ENCODE measurements at places on chromosomes 5 and 9. TPM values are rescaled to one million over a fixed set of nuclear protein-coding genes. Genes with fewer than 3 reads are reported as not detected.

- DNase-seq = no peak
Measured at GRCh38 chr5:147912011-147912410, 5.7 kb upstream of the C5orf46 start.

GRCh38 chr5:91146905-91147600 lies 236.1 kb downstream of the ARRDC3 start:
- no peak for DNase-seq

- DNase-seq = no peak
Measured at GRCh38 chr5:37891832-37892231, 52.0 kb upstream of the GDNF start.

DNA sequence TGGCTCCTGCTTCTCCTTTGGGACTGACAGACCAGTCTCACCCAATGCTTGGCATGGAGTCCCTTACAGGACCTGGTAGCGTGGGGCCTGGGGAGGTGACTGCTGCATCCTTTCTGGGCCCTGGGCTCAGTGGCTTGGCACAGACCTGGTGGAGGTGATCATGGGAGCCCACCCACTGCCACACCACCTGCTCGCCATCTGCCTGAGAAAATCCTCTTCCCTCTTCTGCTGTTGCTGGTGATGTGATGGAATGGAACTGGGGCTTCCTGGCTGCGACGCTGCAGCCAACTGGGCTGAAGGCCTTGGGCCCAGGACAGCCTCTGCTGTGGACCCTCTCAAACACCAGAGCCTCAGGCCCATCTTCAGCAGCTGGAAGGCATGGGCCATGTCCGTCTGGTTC lies 122.5 kb upstream of the PANK3 start:
- DNase-seq = no peak

- DNase-seq = no peak
Measured at GRCh38 chr9:6855860-6856259, 98.1 kb downstream of the KDM4C start.

- DNase-seq = no peak
Measured at GRCh38 chr5:34914671-34915138, 599 bp downstream of the RAD1 start.

DNA sequence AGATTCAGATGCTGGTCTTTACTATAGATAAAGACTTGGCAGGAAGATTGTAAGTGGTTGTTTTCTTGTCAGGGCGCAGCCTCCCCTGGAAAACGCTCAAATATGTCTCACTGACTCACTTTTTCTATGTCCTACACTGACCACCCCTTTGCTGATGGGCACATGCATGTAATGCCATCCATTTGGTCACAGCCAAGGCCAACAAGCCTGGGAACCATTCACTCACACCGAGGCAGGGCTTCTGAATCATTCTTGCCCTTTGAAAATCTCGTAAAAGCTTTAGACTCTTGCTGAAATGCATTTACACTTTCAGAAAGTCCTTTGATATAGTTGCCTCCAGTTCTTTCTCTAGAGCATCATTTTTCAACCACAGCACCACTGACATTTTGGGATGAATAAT lies 249.4 kb downstream of the ACTL7B start:
- no peak for DNase-seq

DNA sequence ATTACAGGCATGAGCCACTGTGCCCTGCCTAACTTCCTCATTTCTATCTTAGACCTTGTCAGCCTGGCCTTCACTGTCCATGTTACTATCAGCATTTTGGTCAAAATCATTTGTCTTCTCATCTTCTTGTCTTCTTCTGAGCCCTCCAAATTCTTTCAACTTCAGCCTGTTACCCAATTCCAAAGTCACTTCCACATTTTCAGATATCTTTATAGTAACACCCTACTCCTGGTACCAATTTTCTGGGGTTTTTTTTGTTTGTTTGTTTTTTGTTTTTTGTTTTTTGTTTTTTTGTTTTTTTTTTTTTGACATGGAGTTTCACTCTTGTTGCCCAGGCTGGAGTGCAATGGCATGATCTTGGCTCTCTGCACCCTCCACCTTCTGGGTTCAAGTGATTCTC lies 90.3 kb upstream of the LARP1 start:
- DNase-seq = no peak

DNA sequence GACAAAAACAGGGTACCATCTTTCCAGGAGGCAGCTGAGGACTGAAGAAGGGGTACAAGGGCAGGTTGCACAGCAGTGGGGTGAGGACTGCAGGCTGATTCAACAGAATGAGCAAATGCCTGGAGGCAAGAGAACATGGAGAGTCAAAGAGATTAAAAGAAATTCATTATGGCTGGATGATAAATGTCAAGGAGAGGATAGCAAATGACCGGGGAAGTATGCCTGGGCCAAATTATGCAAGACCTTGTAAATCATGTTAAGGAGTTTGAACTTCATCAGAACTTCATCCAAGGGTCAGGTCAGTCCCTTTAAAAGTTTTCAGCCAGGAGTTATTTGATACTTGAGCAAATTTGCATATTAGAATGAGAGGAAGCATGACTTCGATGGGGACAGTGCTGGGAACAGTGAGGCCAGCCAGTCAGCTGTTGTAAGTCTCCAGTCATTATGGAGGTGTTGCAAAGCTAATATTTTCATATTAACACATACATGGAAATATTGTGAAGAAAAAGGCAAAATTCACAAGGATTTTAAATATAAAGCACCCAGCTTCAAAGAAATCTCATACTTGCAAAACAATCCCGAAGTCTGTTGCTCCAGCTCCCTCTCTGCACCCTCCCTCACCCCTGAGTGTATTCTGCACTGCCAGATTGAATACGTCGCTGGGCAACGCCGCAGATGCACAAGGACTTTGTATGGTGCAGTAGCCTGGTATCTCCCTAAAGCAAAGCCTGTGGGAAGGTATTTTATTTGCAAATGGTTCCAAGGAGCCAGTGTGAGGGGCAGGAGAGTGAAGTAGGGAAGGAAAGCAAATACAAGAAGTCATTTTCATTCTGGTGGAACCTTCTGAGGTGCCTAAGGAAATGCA lies 509.8 kb upstream of the TLE4 start:
- no peak for DNase-seq

- DNase-seq = no peak
Measured at GRCh38 chr5:39970117-39970798, 545.5 kb upstream of the DAB2 start.

- no peak for DNase-seq
Measured at GRCh38 chr5:179303451-179304200, 41.6 kb downstream of the ADAMTS2 start.

DNA sequence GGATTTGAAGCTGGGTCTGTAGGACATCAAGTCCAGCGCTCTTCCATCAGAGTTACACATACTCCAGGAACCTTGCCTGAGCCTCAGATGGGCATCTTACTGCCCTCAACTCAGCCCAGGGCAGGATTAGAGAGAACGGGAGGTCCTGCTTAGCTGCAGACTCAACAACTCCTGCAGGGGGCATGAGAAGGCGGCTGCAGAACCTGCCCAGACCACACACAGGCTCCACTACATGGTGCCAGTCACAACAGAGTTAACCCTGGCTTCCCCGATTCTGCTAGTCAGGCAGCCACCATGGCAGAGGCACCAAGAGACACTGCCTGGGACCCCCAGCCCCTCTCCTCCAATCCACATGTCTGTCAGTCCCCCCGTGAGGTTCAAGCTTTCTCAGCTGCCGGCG lies 23.9 kb upstream of the CPLX2 start:
- no peak for DNase-seq

GRCh38 chr9:130172161-130172857 lies at the start of gene NCS1:
TSS of gene NCS1 (plus strand) at chr9:130172404. CDS start at chr9:130172664, 260 bp downstream.
- DNase-seq = no peak

- no peak for DNase-seq
Measured at GRCh38 chr9:70539526-70539925, 125.1 kb upstream of the KLF9 start.

- no peak for DNase-seq
Measured at GRCh38 chr5:125120012-125120411, 373.6 kb upstream of the ZNF608 start.

DNA sequence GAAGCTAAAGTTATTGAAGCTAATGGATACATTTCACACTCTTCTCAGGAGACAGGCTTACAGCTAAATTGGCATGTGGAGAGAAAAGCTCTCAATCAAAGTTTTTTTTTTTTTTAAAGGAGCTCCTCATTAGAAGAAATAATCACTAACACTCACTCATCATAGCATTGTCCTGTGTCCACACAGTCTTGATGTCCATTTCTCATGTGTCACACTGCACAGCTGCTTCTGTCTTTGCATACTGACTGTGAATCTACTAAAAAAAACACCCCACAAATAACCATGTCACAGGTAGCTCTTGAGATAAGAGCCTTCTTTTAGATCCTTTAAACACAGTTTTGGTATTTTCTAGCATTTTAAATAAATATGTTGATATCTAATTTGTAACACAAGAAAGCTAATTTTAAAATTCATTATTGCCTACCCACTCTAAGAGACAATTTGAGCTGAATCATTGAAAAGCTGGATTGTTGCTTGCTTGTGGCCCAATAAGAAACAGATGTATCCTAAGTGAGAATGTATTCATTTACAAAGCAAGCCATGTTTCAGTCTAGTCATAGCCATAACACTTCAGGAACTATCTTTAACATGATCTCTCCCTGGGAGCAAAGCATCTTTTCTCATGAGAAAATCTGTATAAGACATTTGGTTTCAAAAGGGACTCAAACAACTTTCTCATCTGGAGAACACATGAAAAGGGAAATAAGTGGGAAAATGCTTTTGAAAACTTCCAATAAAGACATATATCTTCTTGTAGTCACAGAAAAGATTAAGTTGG lies 48.1 kb upstream of the PCSK1 start:
- no peak for DNase-seq

The FOXD4L3 gene
- not detected for polyA plus RNA-seq

The PRSS3 gene
- 2.6 TPM for polyA plus RNA-seq

The SLCO6A1 gene
- not detected for polyA plus RNA-seq

The DRD1 gene
- polyA plus RNA-seq = not detected

The BNIP1 gene
- 14.5 TPM for polyA plus RNA-seq

The GABRB2 gene
- 2.0 TPM for polyA plus RNA-seq

The CDX1 gene
- polyA plus RNA-seq = 0.89 TPM

The GRM6 gene
- polyA plus RNA-seq = 0.46 TPM

The TMED7 gene
- polyA plus RNA-seq = 106 TPM

The SLC6A7 gene
- polyA plus RNA-seq = 0.07 TPM

The HTR4 gene
- polyA plus RNA-seq = 0.08 TPM

The CTXN3 gene
- not detected for polyA plus RNA-seq

The MYMK gene
- polyA plus RNA-seq = not detected

The DEPDC1B gene
- 31.0 TPM for polyA plus RNA-seq

The CCT5 gene
- 320 TPM for polyA plus RNA-seq

The PGGT1B gene
- 33.4 TPM for polyA plus RNA-seq

The LHX3 gene
- polyA plus RNA-seq = not detected
